ENCODE measurements at places on chromosomes 12 and 14.

DNA sequence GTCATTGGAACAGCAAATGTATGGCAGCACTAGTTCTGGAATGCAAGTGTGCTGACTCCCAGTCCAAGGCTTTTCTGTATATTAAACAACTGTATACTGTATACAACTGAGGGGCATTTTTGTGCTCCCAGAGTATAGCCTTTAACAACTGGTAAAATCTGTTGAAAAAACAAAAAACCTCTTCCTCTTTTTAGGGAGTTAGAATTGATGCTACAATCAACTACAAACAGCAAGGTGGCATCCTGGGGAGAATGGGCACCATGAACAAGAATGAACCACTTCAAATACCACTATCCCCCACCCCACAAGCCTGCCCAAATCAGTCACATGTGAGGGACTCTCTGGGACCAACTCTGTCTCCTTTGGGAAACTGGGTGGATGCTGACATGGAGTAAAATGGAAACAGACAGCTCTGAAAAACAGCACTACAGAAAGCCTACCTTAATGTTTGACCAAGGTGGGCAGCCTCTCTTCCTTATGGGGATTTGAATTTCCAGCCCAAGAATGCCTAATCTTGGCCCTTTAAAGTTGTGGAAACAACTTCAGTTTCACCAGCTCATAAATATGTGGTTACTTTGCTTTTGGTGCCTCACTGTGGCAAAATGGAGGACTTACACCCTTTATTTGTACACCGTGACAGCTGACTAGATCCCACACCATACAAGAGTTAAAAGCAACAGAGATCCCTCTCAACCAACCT lies 7.5 kb downstream of the VTI1B start:
- peak; percentile 27 for DNase-seq

DNA sequence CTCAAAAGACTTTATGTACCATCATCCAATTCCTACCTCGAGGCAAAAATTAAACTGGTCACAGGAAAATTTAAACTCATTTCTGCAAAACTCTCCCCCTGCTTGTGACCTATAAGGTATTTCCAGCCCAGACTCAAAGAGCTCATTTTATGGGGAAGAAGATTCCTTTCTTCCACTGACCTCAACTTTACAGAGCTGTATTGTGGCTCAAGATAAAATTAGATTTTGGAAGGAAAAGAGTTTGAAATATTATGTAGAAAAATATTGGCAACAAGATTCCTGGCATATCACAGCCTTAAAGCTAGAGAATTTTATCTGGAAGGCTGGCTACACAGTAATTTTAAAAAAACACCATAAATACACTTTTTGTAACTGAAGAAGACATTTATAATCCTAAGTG lies 91.7 kb downstream of the STXBP6 start:
- no peak for DNase-seq

DNA sequence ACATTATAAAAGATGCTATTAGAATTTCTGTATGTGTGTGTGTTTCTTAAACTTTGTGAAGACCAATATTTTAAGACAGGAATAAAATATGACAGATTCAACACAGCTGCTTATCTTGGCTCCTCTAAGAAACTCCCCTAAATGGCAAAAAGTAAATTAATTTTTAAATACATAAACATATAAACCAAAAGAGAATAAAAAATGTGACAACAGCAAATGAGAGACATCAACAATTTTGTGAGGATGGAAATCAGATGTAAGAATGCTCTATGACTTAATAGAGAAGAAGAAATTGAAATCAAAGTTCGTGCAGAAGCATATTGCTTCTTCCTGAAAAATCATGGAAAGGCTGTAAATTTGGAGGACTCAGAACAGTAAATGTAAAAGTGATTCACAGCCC lies 1083.8 kb downstream of the FLRT2 start:
- DNase-seq = no peak

GRCh38 chr12:11954181-11954580 lies 116.6 kb upstream of the BCL2L14 start:
- DNase-seq = no peak

GRCh38 chr14:95156161-95157047 lies 925 bp downstream of the DICER1 start:
- peak; percentile 50 for DNase-seq

DNA sequence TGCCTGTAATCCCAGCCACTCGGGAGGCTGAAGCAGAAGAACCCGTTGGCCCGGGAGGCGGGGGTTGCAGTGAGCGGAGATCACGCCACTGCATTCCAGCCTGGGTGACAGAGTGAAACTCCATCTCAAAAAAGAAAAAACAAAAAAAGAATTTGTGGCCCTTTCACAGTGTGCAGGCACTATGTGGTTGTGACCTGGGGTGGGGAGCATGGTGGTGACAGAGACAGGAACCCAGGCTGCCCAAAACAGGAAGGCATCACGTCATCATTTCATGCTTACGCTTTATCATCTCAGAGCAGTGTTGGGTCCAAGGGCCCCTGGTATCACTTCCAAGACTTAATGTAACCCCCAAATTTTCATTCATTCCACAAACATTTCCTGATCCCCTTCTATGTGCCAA lies 175.7 kb upstream of the GSC start:
- no peak for DNase-seq

- DNase-seq = peak; percentile 4
Observed at GRCh38 chr12:11833174-11833895, 183.9 kb downstream of the ETV6 start.

- DNase-seq = peak; percentile 50
Observed at GRCh38 chr14:88791629-88792472, 902 bp downstream of the EML5 start.

GRCh38 chr12:69334158-69334557 lies 14.0 kb upstream of the LYZ start:
- DNase-seq = no peak

- DNase-seq = no peak
Observed at GRCh38 chr14:106620368-106620767, 1094.0 kb downstream of the TMEM121 start.

DNA sequence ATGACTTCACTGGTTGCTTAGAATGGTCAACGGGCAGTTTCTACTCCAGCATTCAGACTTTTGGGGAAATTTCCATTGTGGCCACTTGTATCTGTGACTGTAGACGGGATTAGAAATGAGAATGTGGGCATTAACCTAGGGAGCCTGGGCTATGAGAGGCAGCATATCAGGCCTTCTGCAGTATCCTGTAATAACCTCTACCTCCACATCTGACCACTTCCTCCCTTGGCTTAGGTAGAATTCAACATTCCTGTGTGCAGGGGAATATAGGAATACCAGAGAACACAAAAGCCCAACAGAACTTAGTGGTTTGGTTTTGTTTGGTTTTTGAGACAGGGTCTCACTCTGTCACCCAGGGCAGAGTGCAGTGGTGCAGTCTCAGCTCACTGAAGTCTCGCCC lies 76.4 kb upstream of the HOXC13 start:
- no peak for DNase-seq

GRCh38 chr14:55572578-55572977 lies 7.4 kb upstream of the KTN1 start:
- no peak for DNase-seq

GRCh38 chr12:78183824-78184223 lies 353.1 kb downstream of the NAV3 start:
- DNase-seq = no peak

GRCh38 chr14:88264116-88264515 lies 59.0 kb downstream of the KCNK10 start:
- no peak for DNase-seq

Data from testis (tissue), 5 donors.